Umbilical cord (tissue), 2 donors: ENCODE measurements at places on chromosomes 13 and 19.

GRCh38 chr13:114229506-114229905 is 5.2 kb upstream of the CDC16 start:
- no peak for DNase-seq

DNA sequence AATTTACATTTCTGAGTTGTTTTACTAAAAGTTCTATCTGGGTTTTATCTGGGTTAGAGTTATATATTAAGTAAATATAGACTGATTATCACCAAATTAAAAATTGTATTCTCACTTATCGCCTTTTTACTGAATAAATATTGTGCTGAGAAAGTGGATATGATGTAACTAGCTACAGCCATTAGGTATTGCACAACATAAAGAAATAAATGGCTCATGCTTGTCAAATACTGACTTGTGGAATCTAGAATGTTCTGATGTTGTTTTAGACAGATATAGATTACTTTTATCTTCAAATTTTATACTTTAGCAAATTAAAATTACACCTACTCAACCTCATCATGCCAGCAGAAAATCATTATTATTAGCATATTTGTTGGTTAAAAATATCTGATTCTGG is 1277.1 kb upstream of the MIR17HG start:
- DNase-seq, result no peak

- DNase-seq, result no peak
These were observed 8.8 kb downstream of the POU4F1 start for GRCh38 chr13:78594456-78594975.

GRCh38 chr13:49579501-49579900 is 5.9 kb downstream of the RCBTB1 start:
- DNase-seq, result no peak

GRCh38 chr19:29320618-29321017 is 107.7 kb upstream of the UQCRFS1 start:
- no peak for DNase-seq

DNA sequence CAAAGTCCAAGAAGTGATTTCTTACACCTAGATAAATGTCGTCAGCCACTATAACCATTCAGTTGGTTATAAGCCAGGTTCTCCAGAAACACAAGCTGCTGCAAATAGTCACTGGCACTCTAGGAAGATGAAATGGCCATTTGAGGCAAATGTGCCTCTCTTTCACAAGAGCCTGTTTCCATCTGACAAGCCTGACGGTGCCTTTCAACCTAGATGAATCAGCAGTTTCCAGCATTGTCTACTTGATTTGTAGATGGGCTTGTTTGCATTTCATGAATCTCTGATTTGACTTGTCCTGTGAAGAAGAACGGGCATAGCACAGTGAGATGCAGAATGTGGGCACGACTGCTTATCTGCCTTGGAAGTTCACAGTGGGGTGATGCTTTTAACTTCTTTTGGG is 327.2 kb downstream of the LMO7 start:
- no peak for DNase-seq

DNA sequence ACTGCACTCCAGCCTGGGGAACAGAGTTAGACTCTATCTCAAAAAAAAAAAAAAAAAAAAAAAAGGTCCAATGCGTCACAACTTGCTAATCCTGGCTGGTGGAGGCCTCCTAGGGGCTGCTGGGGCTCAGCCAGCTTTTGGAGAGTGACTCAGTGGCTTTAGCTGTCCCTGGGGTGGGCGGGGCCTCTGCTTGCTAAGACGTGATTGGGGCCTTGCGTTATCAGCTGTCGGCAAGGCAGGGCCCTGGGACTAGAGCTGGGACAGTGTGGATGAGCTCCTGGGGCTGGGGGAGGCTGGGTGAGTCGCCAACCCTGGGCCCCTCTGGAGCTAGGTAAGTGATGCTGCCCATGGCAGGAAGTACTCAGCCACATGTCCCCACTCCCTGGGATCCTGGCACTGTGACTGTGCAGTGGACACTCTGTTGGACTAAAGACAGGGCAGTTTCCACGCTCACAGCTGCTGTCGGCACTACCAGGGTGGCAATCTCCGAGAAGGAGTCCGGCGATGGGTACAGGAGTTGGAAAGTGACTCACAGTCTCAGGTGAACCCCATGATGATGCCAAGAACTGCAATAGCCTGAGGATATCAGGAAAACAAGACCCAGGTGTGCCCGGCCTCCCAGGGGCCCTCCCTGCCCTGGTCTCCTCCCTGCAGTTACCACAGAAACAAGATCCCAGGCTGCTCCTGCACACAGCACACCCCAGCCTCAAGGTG is 32.2 kb downstream of the F2RL3 start:
- no peak for DNase-seq

DNA sequence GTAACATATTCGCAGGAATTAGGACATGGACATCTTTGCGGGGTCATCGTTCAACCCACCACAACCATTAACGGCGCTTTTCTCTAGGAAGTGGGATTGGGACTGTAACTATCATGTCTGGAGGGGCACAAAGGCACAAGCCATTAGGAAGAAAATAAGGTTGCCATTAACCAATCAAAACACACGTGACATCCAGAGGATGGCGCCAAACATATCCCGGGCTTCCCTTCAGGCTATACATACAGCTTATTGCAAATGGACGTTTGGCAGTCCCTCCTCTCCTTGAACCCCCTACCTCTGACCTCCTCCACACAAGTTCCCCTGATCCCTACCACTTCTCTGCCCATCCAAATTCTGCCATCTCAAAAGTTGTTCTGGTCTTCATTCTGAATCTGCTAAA is 26.6 kb upstream of the GSX1 start:
- DNase-seq, result no peak
